ENCODE measurements at places on chromosomes 3 and 15.
A peak's percentile ranks its signal among the peaks of the same experiment; 100 is the strongest.

DNA sequence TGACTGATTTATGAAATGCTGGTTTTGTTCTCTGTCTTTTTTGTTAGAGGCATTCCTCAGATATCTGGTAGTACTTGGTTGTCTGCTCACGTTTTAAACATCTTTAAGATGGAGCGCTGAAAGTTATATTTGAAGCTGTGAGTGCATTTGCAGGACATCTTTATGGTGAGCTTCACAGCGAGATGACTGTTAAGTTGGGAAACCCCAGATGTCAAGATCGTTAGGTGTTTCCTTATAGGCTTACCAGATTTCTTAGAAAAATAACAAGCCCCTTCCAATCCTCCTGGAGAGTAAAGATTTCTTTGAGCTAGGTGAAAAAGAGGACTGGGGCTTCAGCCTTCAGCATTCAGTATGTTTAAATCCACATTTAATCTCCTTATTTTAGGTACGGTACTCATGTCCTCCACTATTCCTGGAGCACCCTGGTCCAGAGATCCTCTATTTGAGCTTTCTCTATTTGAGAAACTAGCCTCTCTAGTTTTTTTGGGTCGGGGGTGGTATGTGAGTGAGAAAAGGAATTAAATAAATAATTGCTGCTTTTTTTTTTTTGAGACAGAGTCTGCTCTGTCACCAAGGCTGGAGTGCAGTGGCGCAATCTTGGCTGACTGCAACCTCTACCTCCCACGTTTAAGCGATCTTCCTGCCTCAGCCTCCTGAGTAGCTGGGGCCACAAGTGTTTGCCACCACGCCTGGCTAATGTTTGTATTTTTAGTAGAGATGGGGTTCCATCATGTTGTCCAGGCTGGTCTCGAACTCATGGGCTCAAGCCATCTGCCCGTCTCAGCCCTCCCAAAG is 72.3 kb downstream of the ZNF609 start:
- no peak for DNase-seq

- peak; percentile 86 for DNase-seq
Observed at GRCh38 chr3:188578576-188579363, 424.8 kb downstream of the LPP start.

DNA sequence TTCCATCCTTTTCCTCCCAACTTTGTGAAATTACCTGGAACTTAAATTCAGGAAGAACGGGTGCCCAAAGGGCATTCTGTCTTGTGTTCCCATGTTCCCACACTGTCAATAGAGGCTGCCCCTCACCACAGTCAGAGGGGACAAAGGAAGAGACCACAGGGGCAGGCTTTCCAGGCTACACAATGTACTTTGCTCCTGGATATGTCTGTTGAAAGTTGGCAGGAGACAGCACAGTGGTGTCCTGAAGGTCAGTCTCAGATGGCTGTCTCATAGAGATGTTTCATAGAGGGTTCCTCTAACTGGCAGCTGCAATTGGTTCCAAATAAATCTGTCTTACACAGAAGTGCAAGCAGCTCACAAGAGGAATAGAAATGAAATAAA is 107.8 kb upstream of the TGFBR2 start:
- DNase-seq = no peak

DNA sequence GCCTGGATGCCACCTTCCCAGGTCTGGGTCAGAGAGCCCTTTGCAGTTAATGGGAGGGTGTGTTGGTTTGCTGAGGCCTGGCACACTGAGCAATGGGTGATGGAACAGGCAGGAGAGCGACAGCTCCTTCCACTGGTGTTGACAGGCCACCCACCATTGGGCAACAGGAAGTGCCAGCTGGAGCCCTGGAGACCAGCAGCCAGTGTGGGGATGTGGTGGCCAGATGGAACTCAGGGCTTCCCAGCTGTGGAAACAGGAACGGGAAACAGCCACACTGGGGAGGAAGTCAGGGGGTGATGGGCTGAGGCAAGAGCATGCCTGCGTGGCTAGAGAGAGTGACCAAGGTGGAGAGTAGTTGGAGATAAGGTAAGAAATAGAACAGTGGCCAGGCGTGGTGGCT is 9.3 kb downstream of the PSTPIP1 start:
- DNase-seq = no peak

DNA sequence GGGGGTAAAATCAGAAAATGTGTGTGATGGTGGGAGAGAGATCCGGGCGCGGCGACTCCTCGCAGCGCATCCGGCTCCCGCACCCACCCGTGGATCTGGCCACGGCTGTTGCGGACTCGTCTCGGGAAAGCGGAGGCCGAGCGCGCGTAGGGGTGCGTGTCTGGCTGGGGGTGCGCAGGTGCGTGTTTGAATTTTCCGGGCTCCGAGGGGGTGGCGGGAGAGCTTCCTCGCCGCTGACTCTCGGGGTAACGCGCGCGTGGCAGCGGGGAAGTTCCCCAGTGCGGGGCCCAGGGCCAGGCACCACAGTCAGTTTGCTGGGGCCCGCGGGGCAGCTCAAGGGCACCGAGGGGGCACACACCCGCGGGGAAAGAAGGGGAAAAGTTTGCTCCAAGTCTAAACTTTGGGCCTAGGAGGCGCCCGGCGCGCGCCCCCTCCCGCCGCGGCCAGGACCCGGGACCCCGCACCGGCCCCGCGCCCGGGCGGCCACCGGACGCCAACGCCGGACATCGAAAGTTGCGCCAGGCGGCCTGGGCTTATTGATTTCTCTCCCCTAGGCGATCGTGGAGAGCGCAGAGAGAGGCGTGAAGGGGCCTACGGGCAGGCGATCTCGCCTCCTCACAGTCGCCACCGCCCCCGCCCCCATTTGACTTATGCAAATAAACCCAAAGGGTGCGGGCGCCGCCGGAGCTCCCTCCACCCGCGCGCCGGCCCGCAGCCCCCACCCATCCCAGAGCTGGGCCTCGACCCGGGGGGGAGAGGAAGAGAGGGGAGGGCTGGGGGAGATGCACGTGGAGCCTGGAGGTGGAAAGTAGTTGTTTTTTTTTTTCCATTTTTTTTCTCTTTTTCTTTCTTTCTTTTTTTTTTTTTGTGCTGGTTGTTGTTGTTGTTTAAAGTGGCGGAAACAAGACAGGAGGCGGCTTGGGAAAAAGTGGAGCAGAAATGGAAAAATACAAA is 639 bp downstream of the FOXP1 start:
- peak; percentile 81 for DNase-seq

GRCh38 chr15:52732551-52732950 is 53.4 kb upstream of the ATOSA start:
- no peak for DNase-seq

GRCh38 chr3:171173736-171174135 is 147.2 kb upstream of the SLC2A2 start:
- DNase-seq = no peak

GRCh38 chr15:83318861-83319415 is 34.5 kb upstream of the BNC1 start:
- no peak for DNase-seq

DNA sequence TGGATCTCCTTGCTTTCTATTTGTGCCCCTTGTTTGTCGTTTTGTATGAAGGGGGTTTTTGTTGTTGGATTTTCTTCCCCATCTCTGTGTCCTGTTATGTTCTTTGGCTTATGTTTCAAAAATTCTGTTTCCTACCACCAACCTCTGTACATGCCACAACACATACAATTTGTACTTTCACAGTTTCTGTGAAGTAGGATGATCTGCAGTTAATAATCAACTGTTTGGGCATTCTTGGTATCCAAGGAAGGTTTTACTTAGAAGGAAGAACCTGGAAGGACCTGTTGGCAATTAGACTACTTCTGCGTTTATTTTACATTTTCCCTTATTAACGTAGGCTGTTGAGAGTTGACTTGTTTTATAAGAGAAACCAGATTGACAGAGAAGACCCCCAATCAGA is 8.3 kb downstream of the SETD5 start:
- DNase-seq = no peak

DNA sequence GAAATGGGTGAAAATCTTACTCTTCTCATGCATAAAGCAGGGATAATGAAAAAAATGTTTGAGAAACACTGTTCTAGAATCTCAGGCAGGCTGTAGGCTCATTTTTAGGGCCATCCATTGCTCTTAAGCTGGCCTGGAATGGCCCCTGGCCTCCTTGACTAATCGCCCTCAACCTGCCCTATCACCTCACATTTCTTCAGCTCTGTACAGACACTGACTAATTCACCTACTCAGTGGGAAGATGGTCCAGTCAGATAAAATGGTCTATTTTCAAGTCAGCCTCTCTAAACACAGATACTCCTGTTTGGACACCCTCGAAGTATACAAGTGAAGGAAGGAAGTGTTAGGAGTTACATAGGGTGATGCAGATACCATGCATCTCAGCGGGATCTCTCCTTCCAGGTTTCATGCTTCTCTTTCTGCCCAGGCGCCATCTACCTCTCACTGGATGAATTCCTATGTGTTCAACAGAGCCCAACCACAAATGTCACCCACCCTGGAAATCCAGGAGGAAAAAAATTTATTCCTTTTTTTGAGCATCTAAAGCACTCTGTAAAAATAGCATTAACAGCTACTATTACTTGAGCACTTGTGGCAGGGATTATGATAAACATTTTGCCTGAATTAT is 12.1 kb downstream of the FMN1 start:
- no peak for DNase-seq

DNA sequence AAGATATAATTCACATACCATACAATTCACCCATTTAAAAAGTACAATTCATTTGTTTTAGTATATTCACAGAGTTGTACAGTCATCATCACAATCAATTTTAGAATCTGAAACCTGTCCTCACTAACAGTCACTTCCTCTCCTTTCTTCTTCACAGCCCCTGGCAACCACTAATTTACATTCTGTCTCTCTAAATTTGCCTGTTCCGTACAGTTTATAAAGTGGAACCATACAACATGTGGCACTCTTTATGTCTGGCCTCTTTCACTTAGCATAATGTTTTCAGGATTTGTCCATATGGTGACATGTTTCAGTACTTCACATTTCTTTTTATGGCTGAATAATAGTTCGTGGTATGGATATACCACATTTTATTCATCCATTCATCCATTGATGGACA is 22.7 kb downstream of the ERICH6 start:
- no peak for DNase-seq

GRCh38 chr3:146593776-146594175 is 11.4 kb downstream of the PLSCR5 start:
- DNase-seq = no peak

- peak; percentile 20 for DNase-seq
Observed at GRCh38 chr3:143600756-143601718, 247.2 kb downstream of the SLC9A9 start.

DNA sequence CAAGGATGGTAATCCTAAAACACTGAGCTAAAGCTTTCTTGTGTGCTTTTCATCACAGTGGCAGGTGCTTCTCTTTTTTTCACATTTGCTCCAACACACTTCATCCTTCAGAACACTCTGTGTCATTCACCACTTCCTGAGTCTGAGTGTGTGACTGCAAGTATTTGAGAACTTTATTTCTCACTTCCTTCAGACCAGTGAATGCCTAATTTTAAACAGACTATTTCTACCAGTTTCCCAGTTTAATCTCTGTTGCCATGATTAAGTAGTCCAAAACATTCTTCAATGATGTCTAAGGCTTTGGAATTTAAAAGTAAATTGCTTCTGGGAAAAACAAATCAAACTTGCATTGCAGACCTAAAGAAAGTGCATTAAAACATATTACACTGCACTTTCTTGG is 541.2 kb downstream of the RBMS3 start:
- DNase-seq = peak; percentile 88

DNA sequence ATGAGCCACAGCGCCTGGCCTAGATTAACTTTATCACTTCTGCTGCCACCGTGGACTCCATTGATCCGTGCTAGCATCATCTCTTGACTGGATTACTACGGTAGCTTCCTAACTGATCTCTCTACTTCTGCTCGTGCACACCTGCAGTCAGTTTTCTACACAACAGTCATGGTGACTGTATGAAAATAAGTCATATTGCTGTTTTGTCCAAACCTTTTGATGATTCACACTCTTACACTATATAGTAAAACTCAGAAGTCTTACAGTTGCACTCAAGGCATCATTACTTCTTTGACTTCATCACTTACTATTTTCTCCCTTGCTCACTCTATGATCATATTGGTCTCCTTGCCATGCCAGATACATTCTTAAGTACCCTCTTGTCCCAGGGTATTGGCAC is 10.1 kb downstream of the PDCD6IP start:
- no peak for DNase-seq

DNA sequence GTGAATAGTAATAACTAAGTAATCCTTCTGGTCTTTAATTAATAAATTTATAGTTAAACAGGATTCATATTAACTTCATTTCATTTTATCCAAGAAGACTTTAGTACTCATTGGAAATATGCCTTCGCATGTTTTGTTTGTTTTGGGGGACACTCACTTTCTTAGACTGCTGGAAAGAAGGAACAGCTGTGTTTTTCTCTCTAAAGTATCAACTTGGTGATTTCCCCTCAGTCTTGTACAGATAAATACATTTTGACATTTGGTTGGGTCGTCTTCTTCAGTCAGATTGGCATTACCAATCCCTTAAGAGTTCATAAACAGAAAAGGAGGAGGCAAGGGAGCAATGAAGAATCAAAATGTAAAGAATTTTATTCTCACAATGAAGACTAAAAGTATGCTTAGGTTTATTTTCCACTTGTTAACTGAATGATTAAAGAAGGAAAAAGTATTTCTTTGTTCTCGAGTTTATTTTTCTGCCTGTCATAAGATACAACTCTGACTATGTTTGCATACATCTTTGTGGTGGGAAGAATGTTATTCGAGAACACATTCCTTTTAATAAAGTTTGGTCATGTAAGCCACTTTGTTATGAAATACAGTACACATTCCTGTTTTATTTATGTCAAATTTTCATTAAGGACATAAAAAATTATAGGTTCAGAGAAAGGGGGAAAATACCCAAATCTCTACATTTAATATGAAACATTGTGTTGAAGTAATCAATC is 140.2 kb downstream of the GMNC start:
- DNase-seq = peak; percentile 47

GRCh38 chr3:23987356-23987755 is 42.3 kb downstream of the NR1D2 start:
- DNase-seq = no peak

DNA sequence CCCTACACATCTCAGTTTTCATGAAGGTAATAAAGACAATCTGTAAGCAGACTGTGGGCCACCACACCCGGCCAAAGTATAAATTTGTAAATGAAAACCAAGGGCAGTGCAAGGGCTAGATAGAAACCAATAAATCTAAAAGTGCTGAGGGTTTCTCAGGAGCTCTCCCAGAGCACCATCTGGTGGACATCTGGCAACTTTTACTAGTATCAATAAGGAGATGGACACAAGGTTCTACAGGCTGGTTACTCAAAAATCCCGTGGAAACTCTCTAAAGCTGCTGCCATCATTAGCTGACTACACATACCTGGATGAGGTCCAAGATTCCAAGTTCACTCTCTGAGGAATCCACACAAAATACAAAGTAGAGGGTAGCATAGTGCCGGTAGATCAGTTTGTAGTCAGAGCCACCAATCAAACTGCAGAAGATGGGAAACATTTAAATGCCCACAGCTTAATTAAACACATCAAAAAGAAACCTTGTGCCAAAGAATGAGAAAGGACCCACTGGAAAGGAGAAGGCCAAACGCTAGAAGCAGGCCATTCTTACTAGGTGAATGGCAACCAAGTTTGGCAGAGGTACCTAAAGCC is 5.5 kb downstream of the AP3S2 start:
- DNase-seq = peak; percentile 59

- DNase-seq = no peak
Observed at GRCh38 chr3:185317674-185318073, 45.3 kb upstream of the MAP3K13 start.

All from fibroblast of skin of back (primary cell).